ENCODE measurements at places on chromosomes 7 and 10.
A peak's percentile ranks its signal among the peaks of the same experiment; 100 is the strongest.

DNA sequence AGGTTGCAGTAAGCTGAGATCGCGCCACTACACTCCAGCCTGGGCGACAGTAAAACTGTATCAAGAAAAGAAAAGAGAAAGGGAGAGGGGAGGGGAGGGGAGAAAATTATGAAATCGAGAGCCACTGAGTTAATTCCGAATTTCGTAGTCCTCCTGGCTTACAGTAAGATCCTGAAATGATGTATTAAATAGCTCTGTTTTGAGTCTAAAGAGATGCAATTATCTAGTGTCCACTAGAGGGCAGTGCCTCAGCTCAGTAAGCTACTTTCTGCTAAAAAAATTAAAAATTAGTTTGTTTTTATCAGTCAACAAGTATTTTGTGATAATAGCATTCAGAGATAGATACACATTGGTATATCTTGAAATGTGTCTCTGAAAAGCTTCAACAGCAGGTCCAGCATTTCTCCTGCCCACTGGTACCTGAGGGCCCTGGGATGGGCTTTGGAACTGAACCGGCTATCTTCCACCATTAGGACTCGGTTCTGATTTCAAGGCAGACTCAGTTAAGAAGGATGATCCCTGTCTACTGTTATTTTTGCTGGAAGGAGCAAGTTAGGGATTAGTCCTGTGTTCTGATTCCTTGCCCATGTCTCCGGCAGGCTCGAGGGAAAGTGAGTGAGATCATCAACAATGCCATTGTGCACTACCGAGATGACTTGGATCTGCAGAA lies 19.5 kb downstream of the TSPAN33 start:
- DNase-seq, result peak; percentile 52

- peak; percentile 60 for DNase-seq
Measured at GRCh38 chr7:136869001-136869961, 829 bp downstream of the CHRM2 start.

GRCh38 chr7:31642681-31643115 lies 44.3 kb upstream of the PPP1R17 start:
- DNase-seq, result no peak

DNA sequence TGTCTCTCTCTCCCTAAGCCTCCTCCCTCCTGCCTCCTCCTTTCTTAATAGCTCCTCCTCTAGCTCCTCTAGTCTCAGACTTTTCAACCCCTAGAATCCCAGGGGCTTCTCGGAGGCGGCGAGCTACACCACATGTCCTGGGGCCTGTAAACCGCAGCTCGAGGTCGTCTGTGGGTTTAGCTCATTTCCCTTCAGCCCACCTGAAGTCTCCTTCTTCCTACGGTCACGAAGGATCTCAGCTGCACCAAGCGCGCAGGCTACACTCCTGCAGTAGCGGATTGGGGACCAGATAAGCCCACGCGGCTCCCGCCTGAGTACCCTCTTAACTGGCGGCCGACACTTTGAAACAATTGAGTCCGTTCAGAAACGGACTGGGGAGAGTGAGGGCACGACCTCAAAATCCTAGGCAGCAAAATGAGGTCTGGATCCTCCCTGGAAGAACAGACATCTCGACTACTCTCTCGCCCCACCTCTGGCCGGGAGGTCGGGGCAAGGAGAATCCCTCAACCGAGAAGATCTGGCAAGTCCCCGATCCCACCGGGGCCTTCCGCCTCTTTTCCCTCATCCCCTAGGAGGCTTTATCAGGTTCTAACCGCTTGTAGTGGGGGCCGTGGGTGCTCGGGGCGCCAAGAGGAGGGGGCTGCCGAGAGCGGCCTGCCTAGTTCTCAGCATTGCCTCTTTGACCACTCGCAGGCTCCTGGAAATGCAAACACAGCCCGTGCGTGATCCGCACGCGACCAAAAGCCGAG lies 1.3 kb upstream of the SORCS3 start:
- DNase-seq, result no peak

DNA sequence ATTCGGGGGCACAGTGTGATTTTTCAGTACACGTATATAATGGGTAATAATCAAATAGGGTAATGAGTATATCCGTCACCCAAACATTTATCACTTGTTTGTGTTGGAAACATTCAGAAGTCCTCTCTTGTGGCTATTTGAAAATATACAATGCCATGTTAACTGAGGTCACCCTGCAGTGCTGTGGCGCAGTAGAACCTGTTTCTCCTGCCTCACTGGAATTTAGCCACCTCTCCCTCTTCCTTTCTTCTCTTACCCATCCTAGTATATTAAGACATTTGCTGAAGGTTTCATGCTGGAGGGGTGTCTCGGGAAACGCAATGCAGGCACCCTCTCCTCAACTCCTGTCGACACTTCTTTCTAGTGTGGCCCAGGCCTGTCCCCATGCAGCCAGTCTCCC lies 425.3 kb upstream of the MKI67 start:
- no peak for DNase-seq

DNA sequence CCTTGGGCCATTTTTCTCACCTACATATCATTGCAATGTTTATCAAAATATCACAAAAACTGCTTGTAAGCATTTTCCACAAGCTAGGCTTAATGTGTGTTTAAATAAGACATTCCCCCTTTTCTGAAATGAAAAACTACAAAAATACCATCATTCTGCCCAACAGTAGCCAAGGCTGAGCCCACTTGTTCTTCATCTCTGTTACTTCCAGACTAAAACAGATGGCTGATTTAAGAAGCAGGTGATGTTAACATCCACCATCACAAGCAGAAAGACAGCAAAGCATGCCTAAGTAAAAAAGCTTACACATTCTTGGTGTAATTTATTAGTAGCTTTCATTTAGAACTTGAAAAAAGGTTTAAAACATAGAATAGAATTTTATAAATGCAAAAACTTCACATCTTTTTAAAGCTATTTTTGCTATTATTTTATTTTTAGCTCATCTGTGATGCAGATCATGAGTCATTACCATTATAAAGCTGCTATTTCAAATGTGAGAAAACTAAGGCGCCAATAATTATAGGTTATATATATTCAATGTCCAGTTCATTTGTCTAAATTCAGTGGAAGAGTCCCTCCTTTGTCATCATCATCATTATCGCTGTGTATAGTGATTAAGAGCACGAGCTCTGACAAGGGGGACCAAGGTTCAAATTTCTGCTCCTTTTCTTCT lies 109.4 kb downstream of the RELN start:
- DNase-seq, result no peak
